ENCODE measurements at places on chromosomes 16 and 17. TPM values are rescaled to one million over a fixed set of nuclear protein-coding genes. Genes with fewer than 3 reads are reported as not detected.
A peak's percentile ranks its signal among the peaks of the same experiment; 100 is the strongest.

Gene RNPS1
- total RNA-seq: 180 TPM

Gene CNGB1
- total RNA-seq: 2.3 TPM

DNA sequence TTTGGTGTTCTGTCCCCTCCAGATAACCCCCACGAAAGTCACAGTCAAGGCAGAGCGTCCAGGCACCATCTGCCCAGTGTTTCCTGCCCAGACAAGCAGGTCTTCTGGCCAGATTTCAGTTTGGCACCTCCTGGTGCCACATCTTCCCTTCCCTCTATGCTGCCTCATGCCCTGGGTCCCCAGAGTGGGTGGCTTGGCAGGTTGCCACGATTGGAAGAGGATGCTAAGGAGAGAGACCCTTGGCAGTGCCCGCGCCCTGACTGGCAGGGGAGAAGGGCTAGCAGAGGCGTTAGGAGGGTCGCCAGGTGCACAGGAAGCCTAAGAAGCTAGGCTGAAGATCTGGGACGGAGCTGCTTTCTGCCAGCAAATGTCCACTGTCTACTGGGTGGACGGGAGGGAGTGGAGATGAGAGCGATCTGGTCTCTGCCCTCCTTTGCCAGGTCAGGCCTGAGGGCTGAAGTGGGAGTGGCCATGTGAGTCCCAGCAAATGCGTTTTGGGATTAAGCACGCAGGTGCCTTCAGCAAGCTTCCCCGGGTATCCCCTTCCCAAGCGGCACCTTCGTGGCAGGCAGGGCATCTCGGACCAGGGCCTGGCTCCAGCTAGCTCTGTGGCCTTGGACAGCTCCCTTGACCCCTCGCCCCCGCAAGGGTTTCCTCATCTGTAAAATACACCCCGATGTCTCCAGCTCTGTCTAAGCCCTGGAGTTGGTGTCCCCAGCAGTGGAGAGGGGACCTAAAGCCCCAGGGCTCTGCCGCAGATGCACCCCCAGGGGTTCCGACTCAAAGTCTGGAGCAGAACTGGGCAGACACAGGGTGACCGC, 13.4 kb upstream of the CD300A start:
- H3K4me1 ChIP-seq: peaks cover 34% of the 10 kb centered on the region
- H3K27ac ChIP-seq: peak overlapping the region; percentile 70
- no peaks in the 10 kb centered on the region for H3K36me3 ChIP-seq
- DNase-seq: no peak
- peaks cover 20% of the 10 kb centered on the region for H3K27me3 ChIP-seq
- peak overlapping the region; percentile 78 for H3K4me3 ChIP-seq

DNA sequence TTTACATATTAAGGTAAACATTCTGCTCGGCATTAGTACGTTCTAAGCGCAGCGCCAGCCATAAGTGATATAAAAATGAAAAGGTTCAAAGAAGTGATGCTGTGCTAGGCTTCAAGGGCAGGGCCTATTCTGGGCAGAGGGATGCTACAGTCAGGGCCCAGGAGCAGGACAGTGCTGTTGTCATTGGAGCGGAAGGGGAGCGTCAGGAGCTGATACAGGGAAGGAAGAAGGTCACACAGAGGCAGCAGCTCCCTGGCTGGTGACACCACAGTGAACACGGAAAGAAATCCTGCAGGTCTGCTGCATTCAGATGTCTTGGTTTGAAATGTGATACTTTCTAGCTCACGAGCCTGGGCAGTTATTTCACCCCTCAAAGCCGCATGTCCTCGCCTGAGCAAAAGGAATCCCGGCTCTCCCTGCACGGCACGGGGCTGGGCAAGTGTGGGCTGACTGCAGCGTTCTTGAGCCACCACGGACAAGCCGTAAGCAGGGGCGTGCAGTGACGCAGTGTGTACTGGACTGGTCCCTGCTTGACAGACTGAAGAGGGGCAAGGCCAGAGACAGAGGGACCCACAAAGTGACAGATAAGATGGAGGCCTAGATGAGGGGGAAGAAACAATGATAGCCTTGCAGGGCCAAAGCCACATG, 41.1 kb downstream of the ZCCHC14 start:
- H3K36me3 ChIP-seq: peaks cover 28% of the 10 kb centered on the region
- peaks cover 10% of the 10 kb centered on the region for H3K4me1 ChIP-seq
- H3K4me3 ChIP-seq: no peak overlapping the region
- no peaks in the 10 kb centered on the region for H3K27me3 ChIP-seq
- no peak overlapping the region for H3K27ac ChIP-seq

GRCh38 chr17:57609125-57609877, 135.8 kb downstream of the CCDC182 start:
- DNase-seq: no peak
- H3K36me3 ChIP-seq: no peaks in the 10 kb centered on the region
- H3K27ac ChIP-seq: no peak overlapping the region
- H3K4me1 ChIP-seq: peaks cover 45% of the 10 kb centered on the region

DNA sequence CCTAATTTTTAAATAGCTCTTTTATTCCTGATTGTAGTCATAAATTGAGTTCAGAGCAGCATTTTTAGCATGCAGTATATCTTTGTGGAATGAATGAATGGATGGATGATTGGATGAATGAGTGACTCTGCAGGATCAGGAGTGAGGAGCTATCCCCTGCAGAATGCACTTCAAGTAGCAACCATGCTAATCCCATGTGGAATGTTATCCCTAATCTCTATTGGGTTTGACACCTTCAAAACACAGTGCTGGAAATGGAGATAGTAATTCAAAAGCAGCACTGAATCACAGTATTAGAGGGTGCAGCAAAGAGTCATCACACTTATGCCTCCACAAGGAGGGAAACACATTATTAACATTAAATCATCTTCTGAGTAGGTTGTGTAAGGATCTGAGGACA, 501.9 kb downstream of the SHISA9 start:
- no peak overlapping the region for H3K4me3 ChIP-seq
- peaks cover 7% of the 10 kb centered on the region for H3K27me3 ChIP-seq
- H3K4me1 ChIP-seq: no peaks in the 10 kb centered on the region
- DNase-seq: no peak
- no peak overlapping the region for H3K27ac ChIP-seq
- no peaks in the 10 kb centered on the region for H3K36me3 ChIP-seq
